ENCODE measurements at places on chromosomes 2 and 18. TPM values are rescaled to one million over a fixed set of nuclear protein-coding genes. Genes with fewer than 3 reads are reported as not detected.

The SP5 gene
- not detected for total RNA-seq

DNA sequence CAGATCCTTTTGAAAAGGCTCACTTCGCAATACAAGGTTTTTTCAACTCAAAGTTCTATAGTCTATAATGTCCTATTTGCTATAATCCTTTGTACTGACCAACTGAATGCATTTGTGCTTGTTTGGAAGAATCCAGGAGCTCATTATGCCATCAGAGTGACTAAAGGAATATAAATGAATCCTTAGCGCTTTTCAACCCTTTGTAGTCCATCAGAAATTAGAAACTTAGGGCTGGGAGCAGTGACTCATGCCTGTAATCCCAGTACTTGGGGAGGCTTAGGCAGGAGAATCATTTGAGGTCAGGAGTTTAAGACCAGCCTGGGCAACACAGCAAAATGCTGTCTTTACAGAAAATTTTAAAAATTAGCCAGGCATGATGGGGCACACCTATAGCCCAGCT, 330.2 kb upstream of the CHAC2 start:
- DNase-seq: no peak
- peaks cover 2% of the 10 kb centered on the region for H3K27me3 ChIP-seq
- no peaks in the 10 kb centered on the region for H3K36me3 ChIP-seq
- no peaks in the 10 kb centered on the region for H3K4me1 ChIP-seq
- H3K27ac ChIP-seq: no peak overlapping the region
- no peak overlapping the region for H3K4me3 ChIP-seq

The OSGEPL1 gene
- 8.0 TPM for total RNA-seq

- no peaks in the 10 kb centered on the region for H3K36me3 ChIP-seq
- no peaks in the 10 kb centered on the region for H3K4me1 ChIP-seq
- DNase-seq: no peak
- H3K27me3 ChIP-seq: no peaks in the 10 kb centered on the region
Measured at GRCh38 chr2:231370749-231371429, 24.6 kb upstream of the B3GNT7 start.

The SFT2D3 gene
- total RNA-seq: 5.8 TPM

GRCh38 chr2:145359561-145359960, 839.6 kb upstream of the ZEB2 start:
- no peak overlapping the region for H3K4me3 ChIP-seq
- no peaks in the 10 kb centered on the region for H3K36me3 ChIP-seq
- H3K4me1 ChIP-seq: no peaks in the 10 kb centered on the region
- no peak for DNase-seq
- H3K27me3 ChIP-seq: no peaks in the 10 kb centered on the region

DNA sequence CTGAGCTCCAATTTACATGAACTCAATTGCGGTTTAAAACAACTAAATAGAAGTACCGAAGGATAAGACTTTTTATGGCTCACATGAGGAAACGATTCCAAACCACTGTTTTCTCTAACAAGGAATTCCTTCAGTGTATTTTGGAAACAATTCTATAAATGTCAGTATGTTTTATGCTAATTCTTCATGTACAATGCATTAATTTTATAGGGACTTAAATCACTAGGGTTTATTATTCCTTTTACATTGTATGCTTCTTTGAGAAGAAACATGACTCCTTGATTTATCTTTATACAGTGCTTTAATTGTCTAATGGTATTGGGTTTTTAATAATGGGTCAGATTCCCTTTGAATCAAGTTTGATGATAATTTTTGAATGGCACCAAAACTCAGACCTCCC, 566.8 kb downstream of the EPHA4 start:
- H3K4me3 ChIP-seq: no peak overlapping the region
- no peaks in the 10 kb centered on the region for H3K36me3 ChIP-seq

- H3K4me1 ChIP-seq: no peaks in the 10 kb centered on the region
- no peak overlapping the region for H3K27ac ChIP-seq
- no peak for DNase-seq
Measured at GRCh38 chr2:108061439-108062042, 75.2 kb downstream of the SLC5A7 start.

GRCh38 chr2:161307676-161308075, 549 bp upstream of the PSMD14 start:
- H3K36me3 ChIP-seq: peaks cover 34% of the 10 kb centered on the region
- peaks cover 38% of the 10 kb centered on the region for H3K4me1 ChIP-seq
- peaks cover 11% of the 10 kb centered on the region for H3K27me3 ChIP-seq
- peak overlapping the region; percentile 84 for H3K4me3 ChIP-seq
- peak overlapping the region; percentile 84 for H3K27ac ChIP-seq
- no peak for DNase-seq

GRCh38 chr2:12538138-12538694, 178.5 kb upstream of the TRIB2 start:
- no peaks in the 10 kb centered on the region for H3K36me3 ChIP-seq
- DNase-seq: no peak

The KCNF1 gene
- total RNA-seq: not detected

GRCh38 chr2:46870051-46870839, 45.4 kb downstream of the MCFD2 start:
- H3K27me3 ChIP-seq: peaks cover 7% of the 10 kb centered on the region
- no peak for DNase-seq
- peaks cover 4% of the 10 kb centered on the region for H3K4me1 ChIP-seq
- no peak overlapping the region for H3K27ac ChIP-seq
- H3K36me3 ChIP-seq: no peaks in the 10 kb centered on the region
- no peak overlapping the region for H3K4me3 ChIP-seq

The ALK gene
- not detected for total RNA-seq

- H3K4me1 ChIP-seq: peaks cover 20% of the 10 kb centered on the region
- no peaks in the 10 kb centered on the region for H3K36me3 ChIP-seq
- DNase-seq: no peak
- H3K4me3 ChIP-seq: peak overlapping the region; percentile 74
- H3K27me3 ChIP-seq: peaks cover 73% of the 10 kb centered on the region
- no peak overlapping the region for H3K27ac ChIP-seq
Measured at GRCh38 chr2:85755122-85756027, 1.6 kb downstream of the ATOH8 start.

The SIGLEC15 gene
- not detected for total RNA-seq

GRCh38 chr2:57570961-57571360, 475.6 kb upstream of the VRK2 start:
- H3K36me3 ChIP-seq: no peaks in the 10 kb centered on the region
- H3K4me1 ChIP-seq: no peaks in the 10 kb centered on the region
- H3K27me3 ChIP-seq: no peaks in the 10 kb centered on the region
- H3K4me3 ChIP-seq: no peak overlapping the region
- H3K27ac ChIP-seq: no peak overlapping the region

- H3K27ac ChIP-seq: no peak within 1 kb of the TSS
- DNase-seq: no peak
- peaks cover 5% of the 10 kb centered on the region for H3K36me3 ChIP-seq
- H3K27me3 ChIP-seq: peaks cover 57% of the 10 kb centered on the region
- no peaks in the 10 kb centered on the region for H3K4me1 ChIP-seq
Measured at GRCh38 chr2:14632133-14632936, at the start of gene LRATD1. Gene LRATD1, plus strand, starts transcription at chr2:14632717. Its CDS starts 1,263 bp downstream, at chr2:14633980.

DNA sequence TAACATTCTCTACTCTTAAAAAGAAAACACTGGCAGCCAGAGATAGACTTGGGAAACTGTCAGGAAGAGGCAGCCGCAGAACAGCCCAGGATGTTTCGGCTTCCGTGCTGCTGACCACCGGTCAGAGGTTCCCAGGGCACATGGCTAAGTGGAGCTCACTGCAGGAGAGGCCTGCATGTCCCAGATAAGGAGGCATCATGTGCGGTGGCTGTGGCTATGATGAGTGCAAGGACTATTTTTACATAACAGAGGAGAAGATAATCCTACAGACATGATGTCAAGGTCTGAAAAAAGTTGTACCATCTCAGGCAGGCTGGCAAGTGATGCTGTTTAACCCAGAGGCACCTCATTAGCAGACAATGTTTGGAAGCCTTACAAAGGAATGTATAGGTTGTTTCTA, 252.3 kb downstream of the CYRIA start:
- H3K36me3 ChIP-seq: no peaks in the 10 kb centered on the region
- no peak overlapping the region for H3K4me3 ChIP-seq
- H3K27me3 ChIP-seq: no peaks in the 10 kb centered on the region
- H3K4me1 ChIP-seq: no peaks in the 10 kb centered on the region

The IL36G gene
- total RNA-seq: not detected

DNA sequence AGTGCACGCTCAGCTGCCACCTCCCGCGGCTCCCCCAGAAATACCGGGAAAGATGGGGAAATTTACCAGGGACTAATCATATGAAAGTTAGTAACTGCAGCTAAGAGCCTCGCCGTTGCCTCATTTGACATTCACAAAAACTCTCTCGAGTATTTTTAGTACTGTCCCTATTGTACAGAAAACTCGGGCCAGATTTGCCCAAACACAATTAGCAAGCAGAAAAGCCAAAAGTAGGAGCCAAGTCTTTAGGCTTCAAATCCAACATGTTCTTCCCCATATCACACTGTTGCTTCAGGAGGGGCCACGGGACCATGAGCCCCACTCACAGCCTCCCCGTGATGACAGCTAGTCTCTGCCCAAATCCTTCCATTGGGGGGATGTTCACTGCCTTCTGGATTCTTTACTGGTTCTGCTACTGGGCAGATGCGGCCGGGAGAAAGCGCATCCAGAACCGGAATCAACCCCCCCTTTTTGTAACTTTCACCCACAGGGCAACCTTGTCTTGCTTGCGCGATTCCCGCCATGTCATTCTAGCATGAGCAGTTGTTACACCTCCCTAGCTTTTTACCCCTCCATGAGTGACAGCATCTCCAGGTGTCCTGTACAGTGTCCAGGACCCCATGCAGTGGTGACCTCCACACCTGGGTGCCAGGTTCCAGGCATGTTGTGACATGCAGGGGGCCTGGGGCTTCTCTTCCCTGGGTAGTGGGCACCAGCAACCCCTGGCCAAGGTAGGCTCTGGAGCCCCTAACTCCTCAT, 35.2 kb downstream of the CENPO start:
- H3K4me3 ChIP-seq: no peak overlapping the region
- peaks cover 37% of the 10 kb centered on the region for H3K36me3 ChIP-seq
- DNase-seq: no peak
- no peak overlapping the region for H3K27ac ChIP-seq

- no peaks in the 10 kb centered on the region for H3K4me1 ChIP-seq
- H3K27me3 ChIP-seq: peaks cover 2% of the 10 kb centered on the region
- no peak overlapping the region for H3K4me3 ChIP-seq
- no peak overlapping the region for H3K27ac ChIP-seq
Measured at GRCh38 chr18:3855966-3856365, 406.0 kb downstream of the TGIF1 start.

Measured in activated CD4-positive, alpha-beta memory T cell treated with anti-CD3 and anti-CD28 coated beads, Interleukin-2, amount 10 ng/mL, durations not matched to agents 7 days and 5 days (primary cell).